ENCODE measurements at places on chromosomes 13 and 19.

DNA sequence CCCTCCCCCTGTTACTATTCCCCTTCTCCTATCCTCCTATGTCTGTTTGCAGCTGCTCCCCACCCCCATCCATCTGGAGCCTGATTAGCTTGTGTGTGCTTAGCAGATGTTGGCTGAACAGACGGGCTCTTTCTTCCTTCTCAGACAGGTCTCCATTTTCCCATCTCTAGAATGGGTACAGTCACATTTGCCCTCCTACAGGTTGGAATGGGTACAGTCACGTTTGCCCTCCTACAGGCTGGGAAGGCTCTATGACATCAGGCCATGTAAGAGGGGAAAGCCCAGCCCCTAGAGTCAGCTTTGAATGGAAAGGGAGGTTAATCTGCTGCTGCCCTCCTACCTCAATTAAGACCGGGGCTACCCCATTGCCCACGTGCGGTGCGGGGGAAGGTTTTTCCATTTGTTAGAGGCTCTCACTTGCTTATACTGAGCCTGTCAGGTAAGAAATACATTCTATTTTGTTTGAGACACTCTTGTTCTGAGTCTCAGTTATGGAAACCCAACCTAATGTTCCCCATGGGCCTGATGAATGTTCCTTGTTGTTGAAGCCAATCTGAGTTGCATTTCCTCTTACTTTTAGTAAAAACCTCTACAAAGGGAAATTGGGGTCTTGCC lies 2.2 kb upstream of the CLEC17A start:
- DNase-seq = no peak

DNA sequence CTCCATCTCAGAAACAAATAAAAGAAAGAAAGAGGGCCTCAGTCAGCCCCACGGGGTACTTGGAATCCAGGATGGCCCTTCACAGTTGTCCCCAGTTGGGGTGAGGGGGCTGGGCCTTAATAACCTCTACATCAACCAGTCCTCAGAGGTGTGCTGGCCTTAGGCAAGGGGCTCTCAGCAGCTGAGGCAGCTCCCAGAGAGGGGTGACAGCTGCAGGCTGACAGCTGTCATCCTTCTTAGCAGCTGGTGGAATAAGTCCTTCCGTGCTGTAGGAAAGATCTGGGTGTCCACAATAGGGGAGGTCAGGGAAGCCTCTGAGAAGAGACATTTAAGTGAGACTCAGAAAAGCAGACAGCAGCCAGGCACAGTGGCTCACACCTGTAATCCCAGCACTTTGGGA lies 7.4 kb downstream of the BCAM start:
- no peak for DNase-seq

GRCh38 chr19:40452016-40452415 lies 7.9 kb upstream of the SERTAD3 start:
- DNase-seq = no peak

- DNase-seq = no peak
Measured at GRCh38 chr13:32316028-32316339, 676 bp downstream of the BRCA2 start.

DNA sequence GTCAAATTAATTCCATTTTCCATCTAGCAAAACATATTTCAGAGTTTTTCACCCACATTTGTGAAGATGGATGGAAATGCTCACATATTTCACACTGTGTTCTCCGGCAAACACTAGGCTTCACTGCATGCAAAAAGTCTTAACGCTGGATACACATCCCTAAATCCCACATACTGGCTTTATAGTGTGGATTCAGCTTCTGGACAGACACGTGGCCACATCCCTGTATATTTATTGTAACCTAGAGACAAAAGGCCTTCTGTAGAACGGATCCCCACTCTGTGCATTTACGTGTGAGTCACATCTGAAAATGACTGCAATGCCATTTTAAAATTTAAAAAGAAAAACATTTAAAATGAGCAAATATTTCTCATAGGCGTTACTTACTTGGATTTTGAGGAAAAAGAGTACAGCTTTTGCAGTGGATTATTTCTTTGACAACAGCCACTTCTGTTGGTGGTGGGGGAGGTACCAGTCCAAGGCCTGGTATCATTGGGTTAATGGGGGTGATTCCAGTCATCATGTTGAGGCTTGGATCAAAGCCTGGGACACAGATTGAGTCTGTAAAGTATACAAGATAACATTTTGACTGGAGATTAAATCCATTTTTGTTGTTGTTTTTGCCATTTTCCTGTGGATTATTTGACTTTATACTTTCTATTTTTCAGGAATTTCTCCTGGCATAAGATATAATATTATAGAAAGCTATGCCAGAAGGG lies 337.7 kb downstream of the DNAJC15 start:
- DNase-seq = no peak

DNA sequence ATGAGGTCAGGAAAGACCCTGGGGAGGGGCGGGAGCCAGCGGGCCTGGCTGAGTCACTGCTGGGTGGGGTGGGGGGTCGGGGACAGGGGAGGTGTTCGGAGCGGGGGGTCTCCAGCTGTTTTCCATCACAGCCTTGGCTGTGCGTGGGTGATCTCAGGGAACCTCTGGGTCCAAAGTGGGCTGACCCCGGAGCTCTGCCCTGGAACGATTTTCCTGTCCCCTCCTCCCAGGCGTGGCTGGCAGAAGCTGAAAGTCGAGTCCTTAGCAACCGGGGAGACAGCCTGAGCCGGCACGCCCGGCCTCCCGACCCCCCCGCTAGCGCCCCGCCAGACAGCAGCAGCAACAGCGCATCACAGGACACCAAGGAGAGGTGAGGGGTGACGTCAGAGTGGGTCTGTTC lies 10.6 kb downstream of the TRIP10 start:
- no peak for DNase-seq

GRCh38 chr13:109254274-109254673 lies 532.1 kb downstream of the IRS2 start:
- no peak for DNase-seq

GRCh38 chr19:55643887-55644176 lies 383 bp downstream of the ZNF581 start:
- no peak for DNase-seq

DNA sequence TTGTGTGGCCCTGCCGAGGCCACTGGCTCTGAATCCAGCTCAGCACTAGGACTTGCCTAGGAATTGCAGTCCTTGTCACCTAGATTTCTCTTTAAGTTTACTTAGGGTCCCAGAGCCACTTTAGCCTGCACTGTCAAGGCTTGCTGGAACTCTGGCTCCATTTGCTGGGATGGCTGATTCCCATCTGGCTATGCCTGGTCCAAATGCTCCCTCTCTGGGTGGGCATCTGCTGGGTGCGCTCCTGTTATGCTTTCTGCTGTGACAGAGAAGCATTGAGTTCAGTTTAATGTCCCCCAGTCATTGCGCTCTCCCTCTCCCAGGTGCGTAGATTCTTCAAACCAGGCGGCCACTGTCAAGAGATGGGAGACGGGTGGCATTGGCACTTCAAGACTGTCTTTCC lies 102.2 kb downstream of the MTUS2 start:
- DNase-seq = no peak

GRCh38 chr13:74273581-74273980 lies 139.4 kb upstream of the KLF12 start:
- no peak for DNase-seq

DNA sequence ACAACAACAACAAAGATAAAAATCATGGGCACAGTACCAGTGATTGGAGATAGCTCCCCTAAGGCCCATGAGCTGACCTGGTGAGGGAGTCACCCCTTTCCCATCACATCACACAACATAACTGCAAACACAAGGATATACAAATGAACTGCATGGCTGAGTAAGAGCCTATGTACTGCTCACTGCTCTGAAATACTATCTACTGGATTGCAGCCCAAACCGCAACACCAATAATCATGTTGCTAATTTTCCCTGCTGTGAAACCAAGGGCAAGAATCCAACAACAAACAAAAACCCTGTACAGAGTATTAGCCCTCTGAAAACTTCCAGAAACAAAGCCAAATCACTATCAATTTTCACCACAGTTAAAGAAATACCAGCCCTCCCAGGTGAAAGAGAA lies 1893.2 kb downstream of the PCDH9 start:
- no peak for DNase-seq

- peak; percentile 22 for DNase-seq
Measured at GRCh38 chr19:34145741-34146202, 26.5 kb upstream of the LSM14A start.

- no peak for DNase-seq
Measured at GRCh38 chr19:3359015-3359918, 7.1 kb upstream of the NFIC start.

GRCh38 chr19:18293642-18294466 lies 12.4 kb upstream of the JUND start:
- no peak for DNase-seq

DNA sequence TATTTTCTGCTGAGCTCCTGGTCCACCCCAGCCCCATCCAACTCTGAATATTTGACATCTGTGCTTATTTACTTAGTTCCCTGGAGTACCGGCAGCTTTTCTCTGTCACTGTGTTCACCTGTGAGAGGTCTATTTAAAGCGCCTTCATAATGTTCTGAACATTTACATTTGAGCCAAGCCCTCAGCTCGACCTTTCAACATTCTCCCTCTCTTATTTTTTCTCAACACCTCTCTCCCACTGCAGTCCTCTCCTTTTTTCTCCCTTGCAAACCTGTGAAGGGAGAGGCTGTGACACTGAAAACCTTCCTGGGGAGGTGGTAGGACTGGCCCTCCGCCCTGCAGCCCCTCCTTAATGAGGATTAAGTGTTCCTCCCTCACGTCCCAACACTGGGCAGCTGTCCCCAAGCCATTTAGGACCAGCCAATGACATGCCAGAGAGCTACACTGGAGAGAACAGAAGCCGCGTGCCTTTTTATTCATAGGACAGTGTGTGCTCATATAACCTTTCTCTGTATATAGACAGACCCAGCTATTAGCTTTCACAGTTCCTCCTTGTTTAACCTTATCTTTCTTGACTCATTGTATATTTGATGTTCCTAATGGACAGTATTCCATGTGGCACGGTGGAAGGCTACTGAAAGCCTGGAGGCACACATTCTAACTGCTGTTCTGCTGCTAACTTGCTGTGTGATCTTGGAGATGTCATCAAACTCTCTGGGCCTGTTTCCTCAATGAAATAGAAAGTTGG lies 134.8 kb downstream of the NUFIP1 start:
- DNase-seq = no peak

GRCh38 chr13:32588736-32589135 lies 2.5 kb downstream of the PDS5B start:
- no peak for DNase-seq

- DNase-seq = no peak
Measured at GRCh38 chr13:113742445-113743120, 16.4 kb upstream of the TMEM255B start.

- no peak for DNase-seq
Measured at GRCh38 chr19:23571175-23571574, 115.8 kb downstream of the ZNF675 start.

DNA sequence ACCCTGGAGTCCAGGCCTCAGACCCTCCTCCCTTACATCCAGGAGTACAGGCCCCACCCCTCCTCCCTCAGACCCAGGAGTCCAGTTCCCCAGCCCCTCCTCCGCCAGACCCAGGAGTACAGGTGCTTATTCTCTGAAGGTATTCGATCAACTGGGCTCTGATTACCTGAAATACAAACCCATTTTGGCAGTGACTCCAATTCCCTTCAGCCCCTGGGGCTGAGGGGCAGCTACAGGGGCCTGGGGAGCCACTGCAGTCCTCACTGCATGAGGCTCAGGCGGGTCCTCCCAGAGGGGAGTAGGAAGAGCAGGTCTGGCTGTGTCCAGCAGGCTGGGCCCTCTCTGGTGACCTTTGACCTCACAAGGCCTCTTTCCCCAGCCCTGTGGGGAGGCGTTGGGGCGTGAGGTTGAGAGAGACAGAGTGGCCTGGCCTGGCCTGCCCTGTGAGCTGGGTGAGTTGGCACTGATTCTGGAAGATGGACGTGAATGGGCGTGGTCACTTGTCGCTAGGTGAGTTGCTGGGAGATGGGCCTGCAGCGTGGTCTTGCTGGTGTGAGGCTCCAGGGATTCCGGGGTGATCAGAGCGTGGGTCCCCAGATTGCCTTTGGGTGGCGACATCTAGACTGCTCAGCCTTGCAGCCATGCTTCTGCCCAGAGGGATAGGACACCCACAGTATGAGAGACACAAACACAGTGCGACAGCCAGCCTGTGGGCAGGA lies 3.1 kb downstream of the BCAT2 start:
- no peak for DNase-seq

DNA sequence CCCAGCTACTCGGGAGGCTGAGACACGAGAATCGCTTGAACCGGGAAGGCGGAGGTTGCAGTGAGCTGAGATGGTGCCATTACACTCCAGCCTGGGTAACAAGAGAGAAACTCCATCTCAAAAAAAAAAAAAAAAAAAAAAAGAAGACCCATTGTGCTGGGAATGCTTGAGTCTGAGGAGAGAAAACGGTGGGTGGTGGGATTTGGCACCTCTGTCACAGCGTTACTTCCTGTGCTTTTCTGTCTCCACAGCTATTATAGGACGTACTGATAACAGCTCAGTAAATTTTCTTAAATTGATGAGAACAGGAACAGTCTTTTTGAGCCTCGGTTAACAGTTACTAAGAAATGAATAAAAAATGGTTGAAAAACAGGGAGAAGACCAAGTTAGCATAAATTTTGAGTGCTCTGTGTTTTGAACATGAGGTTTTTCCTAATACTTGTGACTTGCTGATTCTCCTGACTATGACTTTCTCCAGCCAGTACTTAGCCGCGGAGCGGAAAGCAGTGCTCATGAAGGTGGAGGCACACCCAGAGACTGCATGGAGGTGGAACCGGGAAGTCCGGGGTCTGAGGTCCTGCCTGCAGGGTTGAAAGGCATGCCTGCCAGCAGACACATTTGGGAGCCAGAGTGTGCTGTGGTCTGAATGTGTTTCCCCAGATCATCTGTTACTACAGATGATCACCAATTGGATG lies 55.3 kb upstream of the TEX29 start:
- no peak for DNase-seq

DNA sequence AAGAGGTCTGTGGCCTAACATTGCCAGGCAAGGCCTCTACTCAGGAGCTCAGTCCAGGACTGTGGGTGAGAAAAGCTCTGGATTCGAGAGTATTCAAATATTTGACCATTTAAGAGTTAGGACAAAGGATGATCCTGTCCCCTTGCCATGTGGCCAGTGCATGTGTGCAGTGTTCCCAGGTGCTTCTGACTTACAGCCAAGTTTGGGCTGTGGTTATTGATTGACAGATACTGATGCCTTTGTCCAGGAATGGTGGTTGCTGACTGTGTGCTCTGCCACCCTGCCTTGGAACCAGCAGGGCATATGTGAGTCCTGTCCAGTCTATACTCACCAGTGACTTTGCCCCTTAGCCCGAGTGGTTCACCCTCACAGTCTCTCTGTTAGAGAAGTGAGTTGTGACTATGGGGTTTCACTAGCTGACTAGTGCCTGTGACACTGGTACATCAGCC lies 51.9 kb downstream of the GARRE1 start:
- no peak for DNase-seq

GRCh38 chr19:15820646-15821045 lies 5.2 kb upstream of the OR10H1 start:
- DNase-seq = no peak

GRCh38 chr13:23953860-23954512 lies 56.7 kb upstream of the C1QTNF9B start:
- DNase-seq = no peak

- DNase-seq = no peak
Measured at GRCh38 chr19:18135712-18136584, 17.0 kb upstream of the PIK3R2 start.

Measured in NK-92 treated with Interleukin-12 subunit alpha and Interleukin-12 subunit beta, amount 100 ng/mL, for 24 hours (cell line).